Stimulated activated CD8-positive, alpha-beta memory T cell treated with anti-CD3 and anti-CD28 coated beads, Interleukin-7, amount 100 ng/mL, for 24 hours (primary cell): ENCODE measurements at places on chromosomes 7 and 10.

GRCh38 chr7:311796-312195, 21.8 kb downstream of the FOXL3 start:
- DNase-seq = no peak

GRCh38 chr7:11203224-11203623, 229.6 kb downstream of the PHF14 start:
- no peak for DNase-seq

DNA sequence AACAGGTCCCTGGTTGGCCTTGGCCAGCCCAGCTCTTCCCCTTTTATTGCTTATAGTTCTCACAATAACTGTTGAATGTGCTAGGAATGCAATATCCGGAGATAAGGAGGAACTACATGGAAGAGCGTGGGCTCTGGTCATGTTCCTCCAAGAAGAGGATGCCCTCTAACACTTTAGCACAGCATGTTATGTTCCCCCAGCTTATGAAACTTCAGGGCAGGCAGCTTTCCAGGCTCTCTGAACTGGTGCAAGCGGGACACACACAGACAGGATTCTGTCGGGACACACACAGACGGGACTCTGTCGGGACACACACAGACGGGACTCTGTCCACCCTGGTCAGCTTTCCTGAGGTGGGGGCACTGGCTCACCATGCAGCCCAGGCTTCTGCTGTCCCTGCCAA, 141.6 kb downstream of the PKD1L1 start:
- no peak for DNase-seq

GRCh38 chr10:100670368-100670767, 75.0 kb upstream of the PAX2 start:
- DNase-seq = no peak

DNA sequence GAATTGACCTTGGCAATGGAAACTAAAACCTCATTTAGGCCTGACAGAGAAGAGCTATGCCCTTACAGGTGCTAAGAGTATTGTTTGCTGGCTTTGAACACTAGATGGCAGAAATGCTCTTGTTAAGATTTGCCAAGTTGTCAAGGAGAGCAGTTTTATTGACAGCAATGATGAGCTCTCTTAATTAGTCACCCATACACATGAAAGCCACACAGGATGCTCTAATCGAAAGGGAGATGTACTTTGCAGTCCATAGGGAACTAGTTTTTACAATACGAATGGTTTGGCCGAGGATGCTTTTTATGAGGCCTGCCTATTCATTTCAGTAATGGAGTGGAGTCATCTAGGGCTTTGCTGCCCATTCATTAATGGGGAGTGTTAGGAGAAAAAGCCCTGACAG, 45.4 kb upstream of the MBL2 start:
- DNase-seq = no peak

DNA sequence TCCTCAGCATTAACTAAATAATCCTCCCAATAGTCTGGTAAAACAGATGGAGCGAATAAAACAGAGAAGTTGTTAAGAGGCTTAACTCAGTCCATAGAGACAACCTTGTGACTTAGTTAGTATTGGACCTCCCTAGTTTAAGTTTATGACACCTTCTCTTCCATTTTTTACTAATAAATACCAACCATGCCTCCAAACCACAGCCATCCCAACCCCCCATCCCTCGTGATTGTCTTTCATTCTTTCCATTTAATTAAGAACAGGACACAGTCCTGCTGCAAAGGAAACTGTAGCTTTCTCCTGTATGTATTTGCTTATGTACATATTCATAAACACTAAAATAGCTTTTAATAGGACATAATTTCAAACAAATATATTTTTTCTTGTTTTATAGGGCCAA, 238.2 kb downstream of the SEMA3D start:
- no peak for DNase-seq

GRCh38 chr10:6101181-6101580, 12.3 kb downstream of the RBM17 start:
- no peak for DNase-seq
